Hematopoietic multipotent progenitor cell treated with erythropoietin and hydrocortisone succinate and interleukin-3 and kit ligand, for 8 days (in vitro differentiated cells): ENCODE measurements at places on chromosomes 7 and 10.

GRCh38 chr10:44571701-44572100, 186.8 kb upstream of the CXCL12 start:
- no peak for DNase-seq

DNA sequence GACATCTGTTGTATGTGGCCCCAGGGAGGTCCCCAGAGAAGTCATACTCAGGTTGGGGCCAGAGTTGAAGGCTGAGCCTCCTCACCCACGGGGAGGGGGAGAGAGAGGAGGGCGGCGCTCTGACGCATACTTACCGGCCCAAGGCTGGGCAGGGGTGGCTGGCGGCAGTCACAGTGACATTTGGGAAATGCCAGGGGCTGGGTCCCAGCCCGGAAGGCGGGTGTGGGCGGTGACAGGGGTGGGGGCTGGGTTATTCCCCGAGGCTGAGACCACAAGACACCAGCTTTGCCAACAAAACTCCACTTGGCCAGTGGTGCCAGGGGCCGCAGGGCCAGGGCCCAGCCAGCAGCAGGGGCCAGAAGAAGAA, 41.1 kb downstream of the RASGEF1A start:
- no peak for DNase-seq

- DNase-seq: peak; percentile 12
Measured at GRCh38 chr7:16933296-16934279, 51.8 kb upstream of the AGR3 start.

DNA sequence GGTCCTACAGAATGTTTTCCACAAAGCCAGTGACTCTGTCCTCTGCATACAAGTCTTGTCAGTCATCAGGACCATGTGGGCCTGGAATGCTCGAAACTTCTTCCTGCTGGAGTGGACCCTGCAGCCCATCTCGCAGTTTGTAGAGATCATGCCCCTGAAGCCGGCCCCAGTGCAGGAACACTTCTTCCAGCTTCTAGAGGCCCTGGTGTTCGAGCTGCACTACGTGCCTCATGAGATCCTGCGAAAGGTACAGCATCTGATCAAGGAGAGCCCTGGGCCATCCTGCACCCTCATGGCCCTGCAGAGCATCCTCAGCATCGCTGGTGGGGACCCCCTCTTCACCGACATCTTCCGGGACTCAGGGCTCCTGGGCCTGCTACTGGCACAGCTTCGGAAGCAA, 46.5 kb downstream of the WDFY4 start:
- DNase-seq: no peak

DNA sequence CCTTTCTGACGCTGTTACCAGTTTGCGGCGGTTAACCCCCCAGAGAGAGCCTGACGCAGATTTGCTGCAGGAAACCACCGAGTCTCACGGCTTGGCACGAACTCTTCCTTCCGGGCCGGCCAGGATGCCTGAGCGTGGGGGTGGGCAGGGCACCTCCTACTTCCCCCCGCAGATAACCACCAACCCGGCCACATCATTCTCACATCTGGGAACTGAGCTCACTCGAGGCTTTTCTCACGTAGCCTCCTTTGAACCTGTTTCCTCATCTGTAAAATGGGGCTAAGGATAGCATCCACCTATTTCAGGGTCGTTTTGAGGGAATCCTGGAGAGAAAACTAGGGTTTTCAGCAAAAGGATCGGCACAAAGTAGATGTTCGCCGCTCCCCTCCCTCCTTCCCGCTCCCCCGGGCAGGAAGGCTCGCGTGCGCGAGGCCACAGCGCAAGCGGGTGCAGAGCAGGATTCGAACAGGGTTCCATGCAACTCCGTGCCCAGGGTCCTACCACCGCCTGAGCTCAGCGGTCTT, 23.6 kb downstream of the DDIT4 start:
- DNase-seq: peak; percentile 92

- DNase-seq: no peak
Measured at GRCh38 chr10:87794285-87794684, 23.7 kb downstream of the ATAD1 start.

DNA sequence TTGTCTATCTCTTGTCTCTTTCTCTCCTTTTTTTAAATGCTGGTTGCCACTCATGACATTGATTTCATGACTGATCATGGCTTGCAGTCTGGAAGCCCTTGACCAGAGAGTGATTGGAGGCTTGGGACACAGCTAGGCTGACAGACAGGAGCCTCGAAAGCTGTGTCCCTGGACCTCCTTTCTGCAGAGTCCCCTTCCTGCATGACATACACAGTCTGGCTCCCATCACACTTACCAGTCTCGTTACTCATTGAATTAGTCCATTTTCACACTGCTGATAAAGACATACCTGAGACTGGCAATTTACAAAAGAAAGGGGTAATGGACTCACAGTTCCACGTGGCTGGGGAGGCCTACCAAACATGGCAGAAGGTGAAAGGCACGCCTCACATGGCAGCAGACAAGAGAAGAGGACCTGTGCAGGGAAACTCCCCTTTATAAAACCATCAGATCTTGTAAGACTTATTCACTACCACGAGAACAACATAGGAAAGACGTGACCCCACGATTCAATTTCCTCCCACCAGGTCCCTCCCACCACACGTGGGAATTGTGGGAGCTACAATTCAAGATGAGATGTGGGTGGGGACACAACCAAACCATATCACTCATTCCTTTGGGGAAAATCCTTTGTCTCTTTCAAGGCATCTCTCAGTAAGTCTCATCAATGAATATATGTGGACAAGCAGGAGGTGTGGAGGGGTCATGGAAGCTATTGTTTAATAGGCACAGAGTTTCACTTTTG, 102.3 kb downstream of the TBXAS1 start:
- DNase-seq: no peak

DNA sequence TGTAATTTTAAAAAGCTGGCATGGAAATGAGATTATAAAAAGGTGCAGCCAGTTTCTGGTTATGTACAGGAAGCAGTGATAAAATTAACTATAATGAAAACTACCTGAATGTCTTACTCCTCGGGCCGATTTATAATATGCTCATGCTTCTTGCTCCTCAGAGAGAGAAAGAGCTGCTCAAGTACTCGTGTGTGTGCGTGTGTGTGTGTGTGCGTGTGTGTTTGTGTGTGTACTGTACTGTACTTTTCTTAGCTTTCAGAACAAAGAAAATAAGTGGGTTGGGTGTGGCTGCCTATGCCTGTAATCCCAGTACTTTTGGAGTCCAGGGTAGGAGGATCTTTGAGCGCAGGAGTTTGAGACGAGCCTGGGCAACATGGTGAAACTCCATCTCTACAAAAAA, 96.6 kb upstream of the NMT2 start:
- DNase-seq: no peak

- DNase-seq: no peak
Measured at GRCh38 chr7:121544726-121545125, 148.6 kb upstream of the FAM3C start.

DNA sequence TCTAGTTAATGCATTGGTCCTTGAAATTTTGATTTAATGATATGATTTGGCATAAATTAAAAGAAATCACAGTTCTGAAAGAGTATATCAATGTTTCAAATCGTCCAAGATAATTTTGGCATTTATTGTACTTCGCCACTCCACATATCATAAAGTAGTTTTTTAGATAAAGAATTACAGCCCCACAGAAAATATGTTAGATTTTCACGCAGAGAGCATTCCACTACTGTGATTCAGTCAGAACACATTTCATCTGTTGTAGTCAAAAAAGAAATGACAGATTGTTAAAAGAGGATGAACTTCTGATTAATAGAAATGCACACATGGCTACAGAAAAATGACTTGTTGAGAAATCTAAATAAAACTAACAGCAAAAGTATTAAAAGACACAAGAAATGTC, 1063.5 kb upstream of the LRRN3 start:
- DNase-seq: no peak

GRCh38 chr7:127652333-127653248, 597 bp downstream of the SND1 start:
- peak; percentile 67 for DNase-seq

DNA sequence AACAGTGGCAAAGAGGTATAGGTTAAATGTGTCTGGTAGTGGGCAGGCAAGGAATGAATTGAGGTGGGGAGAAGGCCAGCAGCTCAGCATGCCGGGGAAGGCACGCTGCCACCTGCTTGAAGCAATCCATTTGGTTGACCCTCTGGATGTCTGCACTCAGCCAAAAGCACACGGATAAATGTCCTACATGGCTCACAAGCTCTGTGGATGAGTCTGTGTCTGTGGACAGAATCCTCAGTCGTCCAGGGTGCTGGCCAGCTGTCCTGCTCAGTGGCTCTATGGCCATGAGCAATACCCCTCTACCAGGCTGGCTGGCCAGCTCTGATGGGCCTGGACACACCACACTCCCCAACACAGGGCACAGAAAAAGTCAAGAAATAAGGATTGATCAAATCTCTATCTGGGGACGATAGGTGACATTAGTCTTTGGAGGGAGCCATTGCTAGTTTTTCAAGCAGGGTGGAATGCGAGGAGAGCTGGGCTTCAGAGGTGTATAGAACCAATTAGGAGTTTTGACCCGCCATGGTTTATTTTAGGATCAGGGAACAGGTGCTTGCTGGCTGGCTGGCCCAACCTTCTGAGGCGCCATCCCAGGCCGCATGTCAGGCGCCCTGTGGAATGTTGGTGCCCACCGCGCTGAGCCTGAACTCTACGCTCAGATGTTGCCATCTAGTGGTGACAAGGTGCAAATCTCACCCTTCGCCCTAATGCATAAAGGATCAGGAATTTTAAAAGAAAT, 493.4 kb downstream of the TNS3 start:
- DNase-seq: peak; percentile 47

GRCh38 chr10:97713826-97714400, 383 bp downstream of the MARVELD1 start:
- peak; percentile 68 for DNase-seq

DNA sequence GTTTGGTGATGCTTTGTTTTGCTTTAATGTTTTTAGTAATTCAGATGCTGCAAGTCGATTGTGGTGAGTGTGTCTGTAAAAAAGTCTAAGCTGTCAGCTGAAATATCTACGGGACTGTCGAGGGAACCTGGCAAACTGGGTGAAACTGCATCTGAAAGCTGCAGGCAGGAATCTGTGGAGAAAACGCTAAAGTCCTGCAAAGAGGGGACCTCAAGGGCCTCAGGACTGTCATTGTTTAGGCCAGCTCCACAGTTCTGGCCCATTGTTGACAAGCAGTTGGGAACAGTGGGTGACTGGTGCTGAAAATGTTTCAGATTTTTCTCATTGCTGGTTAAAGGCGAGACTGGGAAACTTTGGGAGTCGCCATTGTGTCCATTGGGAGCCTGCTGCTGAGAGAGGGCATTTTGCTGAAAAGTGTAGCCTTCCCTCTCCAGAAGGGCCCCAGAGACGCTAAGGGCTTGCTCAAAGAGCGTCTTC, 1.8 kb downstream of the HOXA2 start:
- no peak for DNase-seq

GRCh38 chr7:45920502-45921380, at the start of gene IGFBP3:
Gene IGFBP3, minus strand, starts transcription at chr7:45921272. Its CDS starts 132 bp downstream, at chr7:45921140.
- no peak for DNase-seq

- DNase-seq: no peak
Measured at GRCh38 chr7:130904792-130905191, 170.8 kb upstream of the KLF14 start.

GRCh38 chr10:44520651-44521050, 135.8 kb upstream of the CXCL12 start:
- no peak for DNase-seq

GRCh38 chr7:4841007-4841784, 20.6 kb downstream of the PAPOLB start:
- no peak for DNase-seq

DNA sequence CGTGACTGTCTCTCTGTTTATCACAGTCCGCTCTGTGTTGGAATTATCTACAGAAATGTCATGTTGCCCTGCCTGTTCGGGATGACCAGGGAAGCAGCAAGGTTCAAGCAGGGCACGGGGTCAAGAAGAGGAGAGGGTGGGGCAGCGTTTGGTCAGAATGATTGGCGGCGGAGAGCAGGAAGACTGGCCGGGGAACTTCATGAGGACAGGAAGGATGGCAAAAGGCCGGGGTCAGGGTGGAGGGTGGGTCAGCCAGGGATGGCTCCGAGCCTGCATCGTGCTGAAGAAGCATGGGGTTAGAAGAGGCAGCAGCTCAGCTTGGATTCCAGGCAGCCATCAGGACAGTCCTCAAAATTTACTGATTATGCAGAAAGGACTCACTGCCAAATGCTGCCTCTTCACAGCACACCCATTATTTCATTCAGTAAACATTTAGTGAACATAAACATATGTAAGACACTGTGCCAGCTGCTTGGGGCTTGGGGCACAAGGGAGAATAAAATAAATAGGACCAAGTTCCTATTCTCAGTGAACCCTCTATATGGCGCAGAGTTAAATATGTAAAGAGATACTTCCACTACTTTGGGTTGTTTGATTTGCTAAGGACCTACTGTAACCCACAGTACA, 42.8 kb downstream of the WNT2 start:
- no peak for DNase-seq

DNA sequence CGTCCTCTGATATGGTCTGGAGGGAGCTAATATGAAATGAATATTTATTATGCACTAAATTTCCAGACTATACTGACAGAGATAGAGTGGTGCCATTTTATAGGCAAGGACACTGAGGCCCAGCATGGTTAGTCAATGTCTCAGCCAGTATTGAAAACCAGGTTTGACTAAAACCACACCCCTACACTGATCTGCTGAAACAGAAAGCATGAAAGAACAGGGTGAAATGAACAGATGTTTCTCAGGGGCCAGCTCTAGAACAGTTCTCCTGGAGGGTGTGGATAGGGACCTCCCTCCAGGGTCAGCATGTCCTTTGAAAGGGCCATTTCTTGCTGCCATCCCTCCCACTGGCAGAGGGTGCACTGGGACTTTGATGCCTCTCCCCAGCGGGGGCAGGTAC, 700.5 kb downstream of the GRID1 start:
- DNase-seq: no peak

DNA sequence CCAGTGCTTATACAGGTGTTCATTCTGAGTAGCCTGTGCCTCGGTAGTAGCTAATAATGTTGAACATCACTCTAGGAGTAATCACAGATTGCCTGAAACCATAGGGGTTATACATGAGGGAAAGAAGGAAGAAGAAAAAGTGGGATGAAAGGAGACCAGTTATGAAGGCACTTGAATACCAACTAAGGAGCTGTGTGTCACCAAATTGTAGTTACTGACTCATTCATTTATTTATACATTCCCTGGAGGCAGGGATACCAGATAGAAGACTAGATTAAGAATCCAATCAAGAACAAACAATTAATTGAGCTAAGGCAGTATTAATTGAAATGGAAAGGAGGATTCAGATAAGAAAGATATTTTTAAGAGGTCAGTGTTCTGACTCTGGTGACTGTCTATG, 129.6 kb upstream of the PRPS1L1 start:
- DNase-seq: no peak

DNA sequence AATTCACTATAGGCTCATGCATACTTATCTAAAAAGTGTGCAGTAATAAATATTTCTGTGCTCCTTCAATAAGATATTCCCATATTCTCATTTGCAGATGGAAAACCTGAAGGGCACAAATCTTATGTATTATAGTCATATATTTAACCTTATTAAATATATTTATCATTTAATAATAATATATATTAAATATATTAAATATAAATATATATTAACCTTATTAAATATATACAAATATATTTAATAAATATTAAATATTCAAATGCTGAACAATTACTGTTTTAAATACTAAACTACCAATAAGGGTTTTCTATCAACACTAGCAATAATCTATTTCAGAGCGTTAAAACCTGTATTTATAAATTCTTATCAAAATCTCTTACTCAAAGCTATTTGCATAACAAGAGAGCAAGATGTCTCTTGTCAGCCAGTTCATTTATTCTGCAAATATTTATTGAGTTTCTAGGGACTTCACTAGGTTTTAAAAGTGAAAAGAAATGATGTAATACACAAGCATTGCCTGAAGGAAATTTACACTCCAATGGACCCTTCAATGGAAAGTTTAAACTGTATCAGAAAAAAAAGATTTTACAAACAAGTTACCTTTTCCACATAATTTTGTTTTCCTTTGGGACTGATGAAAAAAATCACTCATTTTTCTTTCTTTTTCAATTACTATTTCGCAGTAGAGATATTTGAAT, 159.2 kb downstream of the AGMO start:
- DNase-seq: no peak
